ENCODE measurements at places on chromosomes 4 and X.

- peak; percentile 16 for DNase-seq
Measured at GRCh38 chr4:112765317-112765974, 128.5 kb downstream of the LARP7 start.

DNA sequence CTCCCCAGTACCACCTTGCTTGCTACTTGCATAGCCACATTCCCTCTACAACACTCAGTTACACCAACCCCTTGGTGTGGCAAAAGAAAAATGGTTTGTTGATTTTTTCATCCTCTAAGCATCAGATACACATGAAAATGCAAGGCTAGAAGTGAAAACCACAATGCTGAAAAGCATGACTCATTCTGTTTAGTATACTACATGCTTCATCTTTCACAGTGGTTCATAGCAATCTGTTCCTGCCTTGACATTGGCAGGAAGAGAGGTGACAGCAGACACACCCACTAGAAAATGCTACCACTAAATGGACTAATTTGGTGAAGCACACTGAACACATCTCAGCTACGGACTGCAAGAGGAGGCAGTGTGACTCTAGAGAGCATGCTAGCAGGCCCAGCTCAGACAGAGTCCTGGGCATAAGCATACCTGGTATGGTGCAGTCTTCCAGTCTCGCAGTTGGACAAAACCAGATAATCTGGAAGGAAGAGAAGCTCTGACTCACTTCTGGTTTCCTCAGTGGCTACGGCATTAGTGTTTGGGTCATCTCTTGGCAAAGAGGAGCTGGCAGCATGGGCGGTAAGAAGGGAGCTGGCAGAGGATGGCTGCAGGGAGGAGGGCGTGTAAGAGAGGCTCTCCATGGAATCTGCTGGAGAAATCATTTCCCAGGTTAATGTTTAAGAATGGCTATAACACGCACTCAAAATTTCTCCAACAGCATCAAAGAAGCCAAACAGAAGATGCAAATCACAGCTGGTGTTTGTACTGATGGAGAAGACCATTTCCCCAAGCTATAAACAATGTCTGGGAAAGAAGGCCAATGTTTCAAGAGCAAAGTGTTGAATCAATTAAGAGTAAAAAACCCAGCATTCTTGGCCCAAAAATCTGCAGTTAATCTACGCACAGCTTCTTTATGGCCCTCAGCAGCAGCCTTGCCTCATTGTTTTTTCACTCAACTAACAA is 37.8 kb downstream of the GAB3 start:
- peak; percentile 27 for DNase-seq

GRCh38 chr4:121594796-121595526 is 101.8 kb downstream of the ANXA5 start:
- peak; percentile 86 for DNase-seq

GRCh38 chrX:8675006-8675630 is 56.8 kb downstream of the ANOS1 start:
- DNase-seq, result no peak

- DNase-seq, result no peak
Measured at GRCh38 chr4:28350485-28350884, 1489.8 kb downstream of the STIM2 start.

GRCh38 chr4:76943790-76944189 is 5.8 kb upstream of the SEPTIN11 start:
- peak; percentile 29 for DNase-seq

- DNase-seq, result no peak
Measured at GRCh38 chr4:174292473-174292872, 8.8 kb downstream of the CEP44 start.

GRCh38 chr4:126448086-126448845 is 1133.5 kb downstream of the FAT4 start:
- no peak for DNase-seq

- DNase-seq, result no peak
Measured at GRCh38 chr4:119025916-119026661, 109.5 kb upstream of the MYOZ2 start.
